ENCODE measurements at places on chromosomes 1 and 21.

DNA sequence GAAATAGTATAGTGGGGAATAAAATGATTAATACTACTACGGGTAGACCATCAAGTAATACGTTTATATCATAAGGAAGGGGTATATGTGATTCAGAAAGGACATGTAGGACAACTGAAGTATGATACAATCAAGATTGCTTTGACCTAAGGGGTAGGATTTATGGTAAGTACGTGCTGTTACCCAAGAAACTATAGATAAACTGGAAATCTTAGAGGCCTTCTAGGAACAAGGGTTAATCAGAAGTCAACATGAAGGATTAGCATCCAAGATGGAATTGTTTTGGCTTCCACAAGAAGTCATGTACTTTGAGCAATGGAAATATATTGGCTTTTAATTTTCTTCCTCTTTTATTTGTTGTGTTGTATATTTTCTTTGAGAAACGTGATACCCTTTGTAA, 13.2 kb upstream of the ZMYM4 start:
- DNase-seq = no peak

- no peak for DNase-seq
Observed at GRCh38 chr1:147225193-147225730, at the start of gene FMO5. Gene FMO5, minus strand, starts transcription at chr1:147225339. Its CDS starts 310 bp downstream, at chr1:147225029.

GRCh38 chr1:224203243-224204016, 20.4 kb downstream of the DEGS1 start:
- DNase-seq = no peak

DNA sequence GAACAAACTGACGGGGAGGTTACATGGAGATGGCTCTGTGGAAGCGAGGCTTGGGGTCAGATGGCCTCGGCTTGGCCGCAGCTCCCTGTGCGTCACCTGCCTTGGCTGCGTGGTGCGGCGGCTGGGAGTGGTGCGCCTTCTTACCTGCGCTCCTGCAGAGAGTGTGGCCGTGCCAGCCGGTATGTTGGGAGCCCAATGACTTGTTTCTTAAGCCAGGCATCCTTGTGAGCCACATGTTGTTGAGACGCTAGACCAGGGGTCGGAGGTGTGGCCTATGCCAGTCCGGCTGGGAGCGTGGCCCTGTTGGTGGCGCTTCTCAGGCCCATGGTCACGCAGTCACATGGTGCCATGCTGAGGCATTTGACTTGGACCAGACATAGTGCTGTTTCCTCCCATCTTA, 10.5 kb downstream of the SLX9 start:
- no peak for DNase-seq

- DNase-seq = no peak
Observed at GRCh38 chr1:198669023-198669698, 30.3 kb downstream of the PTPRC start.

GRCh38 chr1:51230501-51231078, 5.5 kb upstream of the RNF11 start:
- DNase-seq = no peak

GRCh38 chr1:206447792-206448191, 22.5 kb upstream of the IKBKE start:
- no peak for DNase-seq

GRCh38 chr1:213605732-213606131, 382.0 kb upstream of the PROX1 start:
- DNase-seq = no peak

DNA sequence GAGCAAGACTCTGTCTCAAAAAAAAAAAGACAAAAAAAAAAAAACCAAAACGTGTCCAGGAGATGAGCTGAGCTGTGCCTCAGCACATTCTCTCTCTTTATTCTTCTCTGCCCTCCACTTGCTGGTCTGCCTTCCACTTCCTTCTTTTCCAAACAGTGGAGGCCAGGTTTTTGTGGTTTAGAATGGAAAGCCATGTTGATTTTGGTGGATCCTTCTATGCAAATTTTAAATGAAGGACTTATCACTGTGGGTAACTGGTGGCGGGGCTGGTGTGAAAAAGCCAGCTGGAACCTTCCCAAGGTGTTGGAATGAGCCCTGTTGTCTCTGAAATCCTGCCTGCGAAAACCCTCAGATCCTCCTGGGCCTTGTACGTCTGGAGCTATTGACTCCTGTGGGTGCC, 61.9 kb downstream of the PTPRU start:
- DNase-seq = no peak

GRCh38 chr1:56057466-56058405, 521.6 kb downstream of the PLPP3 start:
- no peak for DNase-seq

DNA sequence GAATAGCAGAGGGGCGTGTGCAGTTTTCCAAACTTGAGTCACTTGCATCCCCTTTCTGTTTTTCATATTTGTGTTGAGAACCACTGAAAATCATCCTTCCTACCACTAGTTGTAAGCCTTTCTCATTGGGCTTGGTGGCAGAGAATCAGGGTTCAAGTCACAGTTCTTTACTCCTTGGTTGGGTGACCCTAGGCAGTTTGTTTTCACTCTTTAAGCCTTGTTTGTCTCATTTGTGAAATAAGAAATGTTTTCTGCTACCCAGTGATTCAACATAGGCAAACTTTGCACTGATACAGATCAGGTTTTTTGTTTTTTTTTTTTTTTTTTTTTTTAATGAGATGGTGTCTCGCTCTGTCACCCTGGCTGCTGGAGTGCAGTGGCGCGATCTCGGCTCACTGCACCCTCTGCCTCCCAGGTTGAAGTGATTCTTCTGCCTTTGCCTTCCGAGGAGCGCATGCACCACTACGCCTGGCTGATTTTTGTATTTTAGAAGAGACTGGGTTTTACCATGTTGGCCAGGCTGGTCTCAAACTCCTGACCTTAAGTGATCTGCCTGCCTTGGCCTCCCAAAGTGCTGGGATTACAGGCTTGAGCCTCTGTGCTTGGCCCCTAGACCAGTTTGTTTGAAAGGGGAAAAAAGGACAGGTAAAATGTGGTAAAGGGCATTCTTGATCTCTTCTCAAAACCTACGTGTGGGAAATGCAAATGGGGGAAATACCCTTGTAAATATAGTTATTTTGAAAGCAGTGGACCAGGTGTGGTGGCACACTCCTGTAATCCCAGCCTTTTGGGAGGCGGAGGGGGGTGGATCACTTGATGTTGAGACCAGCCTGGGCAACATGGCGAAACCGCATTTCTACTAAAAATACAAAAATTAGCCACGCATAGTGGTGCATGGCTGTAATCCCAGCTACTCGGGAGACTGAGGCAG, 3.2 kb downstream of the CLIC4 start:
- no peak for DNase-seq

Data from NCI-H1105 (cell line).